Left kidney (tissue), 8 donors: ENCODE measurements at places on chromosomes 1 and 21.

- DNase-seq: no peak
These were observed 32.0 kb downstream of the SLAMF6 start for GRCh38 chr1:160491017-160491416.

DNA sequence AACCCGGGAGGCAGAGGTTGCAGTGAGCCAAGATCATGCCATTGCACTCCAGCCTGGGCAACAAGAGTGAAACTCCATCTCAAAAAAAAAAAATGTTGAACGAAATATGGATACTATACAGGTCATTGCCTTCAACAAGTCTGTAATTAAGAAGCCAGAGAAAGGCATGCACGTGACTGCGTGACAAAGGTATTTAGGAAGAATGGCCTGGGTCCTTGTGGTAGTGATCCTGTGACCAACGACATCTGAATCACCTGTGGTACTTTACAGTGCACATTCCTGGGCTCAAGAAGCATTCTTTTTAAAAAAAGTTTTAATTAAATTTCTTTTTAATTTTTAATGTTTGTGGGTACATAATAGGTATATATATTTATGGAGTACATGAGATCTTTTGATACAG, 115.0 kb downstream of the GREM2 start:
- DNase-seq: no peak

- DNase-seq: no peak
These were observed 623 bp downstream of the CAPN2 start for GRCh38 chr1:223712850-223713474.

- DNase-seq: no peak
These were observed 16.0 kb upstream of the OVAAL start for GRCh38 chr1:180542838-180543145.
